C1 segment of cervical spinal cord (tissue), 14 donors: ENCODE measurements at places on chromosomes 12 and 14.

DNA sequence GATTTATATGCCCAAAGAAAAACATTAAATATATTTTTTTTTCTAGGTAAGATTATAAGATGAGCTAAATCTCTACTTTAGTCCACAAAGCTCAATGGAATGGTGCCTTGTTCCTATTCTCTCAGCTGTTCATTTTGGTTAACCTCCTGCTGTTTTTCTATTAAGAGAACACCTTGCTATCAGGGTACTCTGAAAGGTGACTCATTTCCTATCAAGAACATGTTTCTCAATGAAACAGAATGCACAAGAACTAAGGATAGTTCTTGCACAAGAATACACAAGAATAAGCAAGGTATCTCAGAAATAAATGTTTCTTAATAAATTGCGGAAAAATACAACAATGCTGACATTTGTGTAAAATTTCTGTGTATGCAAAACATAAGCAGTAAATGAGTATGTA lies 14.1 kb downstream of the ABCD2 start:
- no peak for DNase-seq

DNA sequence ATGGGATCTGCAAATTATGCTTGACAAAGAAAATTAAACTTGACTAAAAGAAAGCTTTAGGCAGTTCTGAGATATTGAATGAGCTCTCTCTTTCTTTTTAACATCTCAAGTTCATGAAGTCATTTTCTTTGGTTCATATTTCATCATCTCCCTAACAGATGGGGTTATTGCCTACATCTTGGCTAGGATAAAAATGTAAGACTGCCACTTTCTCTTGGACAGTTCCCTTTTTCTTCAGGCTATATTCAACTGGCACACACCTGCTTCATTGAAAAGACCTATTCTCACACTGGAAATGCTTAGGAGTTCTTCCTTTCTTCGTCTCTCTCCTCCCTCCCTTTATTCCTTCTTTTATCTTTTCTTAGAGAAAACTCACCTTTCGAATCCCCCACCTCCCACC lies 355.9 kb upstream of the SEL1L start:
- DNase-seq = no peak

GRCh38 chr14:22837114-22837749 lies 847 bp downstream of the MMP14 start:
- no peak for DNase-seq

- no peak for DNase-seq
These were observed 225.0 kb upstream of the DDHD1 start for GRCh38 chr14:53378142-53378541.

GRCh38 chr12:80373666-80374065 lies 70.4 kb upstream of the PTPRQ start:
- no peak for DNase-seq

DNA sequence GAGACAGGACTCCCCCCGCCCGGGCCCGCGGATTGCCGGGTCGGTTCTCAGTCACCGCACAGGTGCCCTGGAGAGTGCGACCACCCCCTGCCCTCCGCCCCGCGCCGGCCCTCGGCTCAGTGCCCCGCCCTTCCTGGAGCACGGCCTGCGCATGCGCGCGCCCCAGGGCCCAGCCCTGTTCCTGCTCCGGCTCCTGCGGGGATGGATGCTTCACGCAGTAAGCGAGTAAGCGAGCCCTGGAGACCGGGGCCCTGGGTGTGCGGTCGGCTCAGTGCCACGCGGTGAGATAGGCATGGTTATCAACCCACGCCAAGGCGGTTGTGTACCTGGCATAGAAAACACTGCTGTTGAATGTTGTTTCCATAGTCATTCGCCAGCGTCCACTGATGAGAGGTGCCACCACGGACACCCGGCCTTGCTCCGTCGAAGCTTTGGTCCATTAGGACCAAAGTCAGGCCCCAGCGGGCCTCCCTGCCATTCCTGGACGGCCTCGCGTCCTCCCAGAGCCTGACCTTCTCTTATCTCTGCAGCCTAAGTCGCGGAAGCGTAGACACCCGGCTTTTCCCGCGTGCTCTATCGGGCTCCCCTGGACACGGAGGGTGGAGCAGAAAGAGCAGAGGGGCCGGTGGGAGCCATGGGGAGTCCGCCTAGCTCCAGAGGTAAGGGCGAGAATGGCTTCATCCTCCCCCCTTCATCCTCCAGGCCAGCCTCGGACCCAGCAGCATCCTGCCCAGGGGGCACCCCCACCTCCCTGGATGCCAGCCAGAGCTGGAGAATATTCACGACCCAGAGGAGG lies 90.6 kb downstream of the PAPOLA start:
- DNase-seq = peak; percentile 4

DNA sequence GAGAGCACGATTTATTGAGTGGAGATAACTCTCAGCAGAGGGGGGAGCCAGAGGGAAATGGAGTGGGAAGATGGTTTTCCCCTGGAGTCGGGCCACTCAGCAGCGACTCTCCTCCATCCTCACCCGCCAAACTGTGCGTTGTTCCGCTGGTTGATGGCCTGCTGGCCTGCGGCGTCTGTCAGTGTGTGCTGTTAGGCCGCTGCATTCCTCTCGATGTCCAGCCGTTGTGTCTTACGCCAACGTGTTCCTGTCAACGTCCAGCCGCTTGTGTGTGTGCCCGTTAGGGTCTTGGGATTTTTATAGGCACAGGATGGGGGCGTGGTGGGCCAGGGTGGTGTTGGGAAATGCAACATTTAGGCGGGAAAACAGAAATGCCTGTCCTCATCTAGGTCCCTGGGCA lies 69.2 kb downstream of the PTPRQ start:
- DNase-seq = no peak

GRCh38 chr12:34363050-34363673 lies 340.9 kb downstream of the ALG10 start:
- DNase-seq = no peak

- no peak for DNase-seq
These were observed at the start of gene TNS2 for GRCh38 chr12:53049571-53050318. TSS of gene TNS2 (plus strand) at chr12:53050065. CDS start at chr12:53050186, 121 bp downstream.

- DNase-seq = no peak
These were observed 230.5 kb downstream of the ETNK1 start for GRCh38 chr12:22855456-22855855.

DNA sequence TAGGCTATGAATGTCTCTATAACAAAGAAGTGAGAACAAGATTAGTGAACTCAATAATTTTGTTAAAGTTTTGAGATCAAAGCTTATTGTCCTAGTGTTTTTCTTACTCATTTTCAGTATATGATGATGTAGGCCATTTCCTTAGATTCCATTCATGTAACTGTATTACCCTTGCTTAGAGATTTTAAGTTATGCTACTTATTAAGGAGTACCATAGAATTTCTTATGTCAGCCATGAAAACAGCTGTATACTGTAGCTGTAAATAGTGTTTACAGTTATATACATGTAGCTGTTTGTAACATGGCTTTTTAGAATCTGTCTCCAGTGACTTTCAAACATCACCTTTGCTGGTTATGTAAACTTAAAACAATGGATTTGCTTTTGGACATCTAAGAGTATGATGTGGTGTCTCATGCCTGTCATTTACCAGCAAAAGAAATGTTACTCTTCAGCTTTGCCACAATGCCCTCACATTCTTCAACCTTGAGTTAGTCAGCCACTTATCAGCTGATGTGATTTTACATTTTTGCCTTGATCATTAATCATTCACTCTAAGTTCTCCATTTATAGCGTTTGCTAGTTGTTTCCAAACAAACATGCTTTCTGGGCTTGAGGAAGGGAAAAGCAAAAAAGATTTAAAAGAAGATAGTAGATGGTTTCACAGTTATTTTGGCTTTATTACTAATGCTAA lies 55.5 kb downstream of the SLC16A7 start:
- DNase-seq = no peak

GRCh38 chr12:20040831-20041230 lies 327.5 kb upstream of the PDE3A start:
- DNase-seq = no peak

- no peak for DNase-seq
These were observed 554.2 kb downstream of the FLRT2 start for GRCh38 chr14:86084097-86084496.

- DNase-seq = no peak
These were observed 59.9 kb downstream of the PPP2R5E start for GRCh38 chr14:63483315-63483714.

DNA sequence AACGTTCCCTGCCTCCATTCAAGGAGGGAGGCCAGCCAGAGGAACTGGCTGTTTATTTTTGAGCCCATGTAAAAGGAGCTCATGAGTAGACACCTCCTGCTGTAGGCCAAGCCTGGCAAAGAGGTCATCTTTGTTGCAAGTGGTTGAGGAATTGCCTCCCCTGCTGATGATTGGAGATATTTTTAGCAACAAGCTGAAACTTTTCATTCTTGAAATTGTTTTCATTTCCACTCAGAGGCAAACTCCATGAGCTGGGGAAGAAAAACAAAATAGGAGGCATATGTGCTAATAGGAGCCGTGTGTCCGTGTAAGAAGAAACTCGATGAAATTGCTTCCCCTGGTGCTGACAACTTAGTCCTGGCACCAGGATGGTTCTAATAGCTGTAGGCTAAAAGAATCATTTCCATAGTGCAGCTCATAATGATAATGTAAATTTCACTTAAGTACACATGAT lies 440.1 kb upstream of the FAR2 start:
- no peak for DNase-seq

DNA sequence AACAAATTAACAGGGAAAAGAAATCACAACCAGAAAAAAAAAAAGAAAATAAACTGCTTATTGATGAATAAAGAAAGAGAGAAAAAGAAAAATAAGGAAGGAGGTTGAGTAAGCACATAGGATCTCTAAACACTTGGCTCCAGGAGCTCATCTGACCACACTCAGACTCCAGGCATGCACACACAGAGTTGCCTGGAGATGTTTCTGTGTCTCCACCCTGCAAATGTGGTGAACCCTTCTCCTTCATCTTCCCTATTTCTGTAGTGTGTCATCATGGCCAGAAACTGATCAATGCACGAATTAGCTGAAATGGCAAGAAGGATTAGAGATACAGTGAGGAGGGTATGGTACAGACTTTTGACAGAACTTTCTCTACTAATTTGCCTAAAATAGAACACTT lies 20.2 kb downstream of the OR4N2 start:
- DNase-seq = no peak

DNA sequence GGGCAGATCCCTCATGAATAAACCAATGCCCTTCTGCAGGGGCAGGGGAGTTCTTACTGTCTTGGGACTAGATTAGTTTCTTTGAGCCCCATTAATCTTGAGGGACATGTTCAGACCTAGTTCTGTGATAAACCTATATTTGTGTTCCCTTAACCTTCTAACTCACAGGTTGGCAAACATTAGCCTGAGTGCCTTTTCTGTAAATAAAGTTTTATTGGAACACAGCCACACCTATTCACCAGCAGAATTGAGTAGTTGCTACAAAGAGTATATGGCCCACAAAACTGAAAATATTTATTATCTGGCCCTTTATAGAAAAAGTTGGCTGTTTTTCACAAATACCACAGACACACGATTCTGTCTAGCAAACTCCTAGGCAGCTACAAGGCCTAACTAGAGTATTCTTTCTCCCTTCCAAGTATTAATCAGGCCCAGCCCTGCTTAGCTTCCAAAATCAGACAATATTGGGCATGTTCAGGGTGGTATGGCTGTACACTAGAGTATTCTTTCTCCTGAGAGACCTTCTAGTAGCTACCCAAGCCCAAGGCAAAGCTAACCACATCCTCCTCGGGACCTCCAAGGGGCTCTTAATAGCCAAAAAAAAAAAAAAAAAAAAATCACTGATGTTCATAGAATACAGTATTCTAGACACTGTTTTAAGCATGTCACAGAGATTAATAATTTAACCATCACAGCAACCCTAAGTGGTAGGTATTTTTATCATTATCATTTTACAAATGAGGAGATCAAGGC lies 199.3 kb upstream of the PWP1 start:
- no peak for DNase-seq

- no peak for DNase-seq
These were observed 274.7 kb downstream of the DAD1 start for GRCh38 chr14:22314183-22314820.

- DNase-seq = no peak
These were observed 9.9 kb upstream of the VPS33A start for GRCh38 chr12:122276242-122276641.

DNA sequence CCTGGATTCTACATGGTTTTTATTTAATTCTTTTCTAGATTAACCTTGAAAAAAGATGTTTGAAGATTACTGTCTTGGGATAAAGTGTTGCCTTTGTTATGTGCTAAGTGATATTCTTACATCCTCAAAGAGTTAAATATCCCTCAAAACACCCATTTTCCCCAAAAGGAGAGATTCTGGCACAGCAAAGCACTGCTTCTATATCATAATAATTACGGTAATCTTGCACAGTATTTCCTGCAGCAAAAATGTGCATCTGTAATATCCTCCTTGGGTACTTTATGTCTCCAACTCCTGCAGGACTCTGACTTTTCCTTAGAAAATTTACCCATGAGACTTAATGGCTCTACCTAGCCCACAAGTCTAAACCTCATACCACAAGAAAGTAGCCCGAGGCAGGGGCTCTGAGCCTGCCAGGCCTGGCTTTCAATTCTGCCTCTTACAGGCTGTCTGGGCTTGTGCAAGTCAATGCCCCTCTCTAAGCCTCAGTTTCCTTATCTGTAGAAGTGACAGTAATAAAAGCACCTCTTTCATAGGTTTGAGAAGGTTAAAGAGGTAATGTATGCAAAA lies 45.8 kb downstream of the SVOP start:
- DNase-seq = no peak
